NCI-H1417 (cell line): ENCODE measurements at places on chromosomes 7 and 10.
A peak's percentile ranks its signal among the peaks of the same experiment; 100 is the strongest.

DNA sequence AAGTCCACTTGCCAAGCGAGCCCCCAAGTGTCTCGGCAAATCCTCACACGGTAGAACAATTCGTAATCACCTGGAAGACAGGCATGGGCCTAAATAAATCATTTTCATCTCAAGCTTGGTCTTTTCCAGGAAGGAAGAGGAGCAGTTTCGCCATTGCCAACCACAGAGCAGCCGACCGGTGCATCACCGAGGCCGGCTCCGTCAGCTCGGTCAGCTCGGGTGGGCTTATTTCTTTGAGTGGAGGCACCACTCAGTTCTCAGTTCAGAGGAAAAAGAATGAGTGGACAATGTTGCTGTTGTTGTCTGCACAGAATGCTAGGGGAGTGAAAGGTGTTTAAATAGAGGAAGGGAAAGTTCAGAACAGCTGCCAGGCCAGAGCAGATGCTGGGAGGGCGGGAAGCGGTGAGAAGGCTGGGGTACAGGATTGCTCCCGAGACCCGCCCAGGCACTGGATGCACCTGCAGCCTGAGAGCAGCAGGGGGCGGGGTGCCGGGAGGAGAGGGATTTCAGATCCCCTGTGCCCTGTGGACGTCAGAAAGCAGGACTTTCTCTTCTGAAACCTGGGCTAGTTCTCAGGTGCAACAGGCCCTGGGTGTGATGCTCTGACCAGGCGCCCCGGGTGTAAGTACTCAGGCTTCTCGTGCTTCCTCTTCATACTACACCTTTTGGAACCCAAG lies 17.7 kb upstream of the IGFBP3 start:
- DNase-seq = peak; percentile 15

GRCh38 chr10:73205890-73206289 lies 38.0 kb downstream of the FAM149B1 start:
- no peak for DNase-seq

DNA sequence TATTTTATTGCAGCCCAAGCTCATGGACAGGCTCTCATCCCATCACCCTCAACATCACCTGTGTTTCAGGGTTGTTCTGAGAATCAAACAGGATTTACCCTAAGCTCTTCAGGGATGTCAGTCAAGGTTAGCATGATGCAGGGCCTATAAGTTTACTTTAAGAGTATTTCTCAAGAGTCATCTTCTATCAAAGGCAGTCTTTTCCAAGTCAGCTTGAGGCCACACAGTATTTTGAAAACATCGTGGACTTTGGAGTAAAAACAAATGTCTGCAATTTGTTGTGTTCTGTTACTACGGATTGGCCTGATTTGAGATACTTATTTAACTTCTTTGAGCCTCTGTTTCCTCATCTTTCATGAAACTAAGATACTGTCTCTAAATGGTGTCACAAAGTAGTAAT lies 42.0 kb upstream of the NRP1 start:
- DNase-seq = no peak

DNA sequence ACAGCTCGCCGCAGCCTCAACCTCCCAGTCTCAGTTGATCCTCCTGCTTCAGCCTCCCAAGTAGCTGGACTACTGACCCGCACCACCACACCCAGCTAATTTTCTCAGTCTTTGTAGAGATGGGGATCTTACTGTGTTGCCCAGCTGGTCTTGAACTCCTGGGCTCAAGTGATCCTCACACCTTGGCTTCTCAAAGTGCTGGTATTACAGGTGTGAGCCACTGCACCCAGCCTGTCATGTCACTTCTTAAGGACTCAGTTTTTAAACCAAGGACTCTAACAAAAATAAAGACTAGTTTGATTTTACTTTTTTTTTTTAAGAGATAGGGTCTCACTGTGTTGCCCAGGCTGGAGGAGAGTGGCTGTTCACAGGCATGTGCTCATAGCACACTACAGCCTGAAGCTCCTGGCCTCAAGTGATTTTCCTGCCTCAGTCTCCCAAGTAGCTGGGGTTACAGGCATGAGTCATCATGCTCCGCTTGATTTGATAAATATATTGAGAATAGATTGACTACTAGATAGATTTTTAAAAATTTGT lies 16.5 kb upstream of the PPP3CB start:
- no peak for DNase-seq

- no peak for DNase-seq
These were observed 675.2 kb downstream of the PHTF2 start for GRCh38 chr7:78473571-78474301.

DNA sequence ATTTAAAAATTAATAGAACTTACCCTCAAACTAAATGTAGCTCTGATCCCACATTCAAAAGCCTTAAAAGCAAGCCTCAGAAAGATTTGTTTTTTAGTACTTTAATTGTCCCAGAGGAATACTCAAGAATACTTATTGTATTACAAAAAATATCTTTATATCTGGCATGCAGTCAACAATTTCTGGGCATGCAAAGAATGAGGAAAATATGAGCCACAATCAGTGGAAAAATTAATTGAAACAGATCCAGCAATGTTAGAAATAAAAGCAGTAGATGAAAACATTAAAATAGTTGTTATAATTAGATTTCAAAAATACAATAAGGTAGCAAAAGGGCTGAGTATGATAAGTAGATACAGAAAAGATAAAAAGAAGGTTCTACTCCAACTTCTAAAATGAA lies 154.7 kb downstream of the PON1 start:
- DNase-seq = no peak

DNA sequence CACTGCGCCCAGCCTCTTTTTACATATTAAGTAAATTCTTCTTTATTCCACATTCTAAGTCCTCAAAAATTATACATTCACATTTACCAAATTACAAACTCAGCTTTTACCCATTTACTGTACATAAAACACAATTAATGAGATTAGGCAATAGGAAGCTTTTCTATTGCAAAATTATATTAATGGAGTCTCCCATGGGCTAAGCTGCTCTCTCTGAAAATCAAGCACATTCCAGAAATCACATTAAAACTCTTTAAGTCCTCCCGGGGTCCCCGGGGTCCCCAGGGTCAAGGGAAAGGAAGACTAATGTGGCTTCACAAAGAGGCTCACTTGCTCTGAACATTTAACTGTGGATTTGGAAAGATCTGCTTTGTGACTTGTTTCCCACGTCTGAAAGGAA lies 127.4 kb upstream of the KMT2E start:
- no peak for DNase-seq

- no peak for DNase-seq
These were observed 36.8 kb downstream of the CHST3 start for GRCh38 chr10:72001033-72001395.

DNA sequence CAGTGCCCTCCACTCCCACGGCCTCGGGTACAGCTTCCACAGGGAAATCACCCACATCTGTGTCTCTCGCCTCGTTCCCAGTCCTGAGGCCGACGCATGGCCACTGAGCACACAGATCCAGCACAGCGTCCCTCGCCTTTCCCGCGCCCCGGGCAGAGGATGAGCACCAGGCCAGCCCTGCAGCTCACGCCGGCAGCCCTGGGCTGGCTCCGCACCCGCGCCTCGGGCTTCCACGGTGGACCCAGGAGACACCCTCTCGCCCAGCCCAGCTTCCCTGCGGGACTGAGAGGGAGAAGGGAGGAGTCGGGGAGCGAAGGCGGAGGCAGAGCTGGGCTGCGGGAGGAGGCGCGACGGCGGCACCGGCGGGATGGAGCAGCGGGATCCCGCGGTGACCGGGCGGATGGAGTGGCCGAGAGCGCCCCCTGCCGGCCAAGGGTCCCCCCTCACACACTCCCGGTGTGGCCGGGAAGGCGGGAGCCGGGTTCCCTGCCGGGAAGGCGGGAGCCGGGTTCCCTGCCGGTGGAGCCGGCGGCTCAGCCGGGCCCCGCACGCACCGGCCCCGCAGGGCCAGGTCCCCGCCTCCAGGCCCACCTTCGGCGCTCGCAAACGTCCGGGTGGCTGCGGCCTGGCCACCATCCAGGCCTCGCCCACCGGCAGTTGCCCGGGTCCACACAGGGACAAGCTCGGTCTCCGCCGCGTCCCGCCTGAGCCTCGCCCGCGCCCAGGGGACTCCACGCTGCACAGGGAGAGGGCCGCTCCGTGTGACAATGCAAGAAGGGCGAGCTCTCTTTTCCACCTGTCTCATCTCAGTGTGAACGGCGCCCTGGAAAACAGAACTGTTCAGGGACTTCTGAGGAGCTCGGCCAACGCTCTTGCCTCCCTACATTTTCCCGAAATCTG lies 110.3 kb upstream of the LANCL2 start:
- DNase-seq = peak; percentile 85

GRCh38 chr7:46174196-46174580 lies 253.1 kb upstream of the IGFBP3 start:
- no peak for DNase-seq

DNA sequence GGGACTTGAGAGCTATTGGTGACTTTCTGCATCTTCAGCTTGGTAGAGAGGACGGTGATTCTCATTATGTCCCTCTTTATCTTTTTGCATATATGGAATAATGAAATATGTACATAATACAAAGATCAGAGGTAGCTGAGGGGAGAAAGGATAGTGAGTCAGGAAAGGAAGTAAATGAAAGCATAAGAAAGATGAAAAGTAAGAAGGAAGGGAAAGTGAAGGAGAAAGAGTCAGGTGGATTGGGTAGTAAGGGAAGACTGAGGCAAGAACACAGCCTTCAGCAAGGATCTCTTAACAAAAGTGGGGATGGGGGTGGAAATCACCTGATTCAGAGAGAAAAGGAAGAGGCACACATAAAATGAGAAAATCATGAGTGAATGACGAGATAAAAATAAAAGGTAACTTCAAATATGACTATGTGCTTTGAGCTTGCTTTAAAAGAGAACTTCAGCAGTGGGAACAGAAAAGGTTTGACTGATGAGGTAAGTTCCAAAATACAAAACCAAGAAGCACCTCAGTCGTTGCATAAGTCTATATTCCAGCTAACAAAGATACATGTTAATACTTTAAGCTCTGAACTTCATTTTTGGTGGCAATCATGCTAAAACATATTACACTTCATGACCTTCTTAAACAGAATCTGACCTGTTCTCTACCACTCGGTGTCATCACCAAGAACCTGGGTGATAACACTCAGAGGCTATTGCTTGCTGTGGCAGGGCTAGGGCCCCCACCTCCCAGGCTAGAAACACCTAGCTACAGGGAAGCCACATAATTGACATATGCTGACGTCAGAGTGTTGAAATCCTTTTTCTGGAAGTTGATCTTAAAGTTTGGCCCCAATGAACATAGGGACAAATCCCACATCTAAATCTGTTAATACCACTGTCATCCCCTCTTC lies 32.9 kb downstream of the NRCAM start:
- DNase-seq = no peak

DNA sequence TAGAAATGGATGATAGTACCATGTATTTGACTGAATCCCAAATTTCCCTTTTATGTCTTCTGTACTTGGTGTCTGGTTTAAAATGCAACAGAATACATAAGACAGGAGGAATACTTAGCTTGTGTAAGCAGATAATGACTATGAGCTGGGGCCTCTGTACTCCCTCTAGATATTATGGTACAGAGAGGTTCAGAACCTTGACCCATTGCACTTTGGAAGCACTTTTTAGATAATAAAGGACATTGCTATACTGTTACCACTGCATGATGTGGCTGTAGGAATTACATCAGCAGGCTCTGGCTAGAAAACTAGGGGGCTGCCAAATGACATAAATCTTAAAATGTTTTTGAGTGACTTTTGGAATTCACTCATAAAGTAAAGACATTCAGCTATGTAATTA lies 526.6 kb downstream of the SORCS1 start:
- no peak for DNase-seq

DNA sequence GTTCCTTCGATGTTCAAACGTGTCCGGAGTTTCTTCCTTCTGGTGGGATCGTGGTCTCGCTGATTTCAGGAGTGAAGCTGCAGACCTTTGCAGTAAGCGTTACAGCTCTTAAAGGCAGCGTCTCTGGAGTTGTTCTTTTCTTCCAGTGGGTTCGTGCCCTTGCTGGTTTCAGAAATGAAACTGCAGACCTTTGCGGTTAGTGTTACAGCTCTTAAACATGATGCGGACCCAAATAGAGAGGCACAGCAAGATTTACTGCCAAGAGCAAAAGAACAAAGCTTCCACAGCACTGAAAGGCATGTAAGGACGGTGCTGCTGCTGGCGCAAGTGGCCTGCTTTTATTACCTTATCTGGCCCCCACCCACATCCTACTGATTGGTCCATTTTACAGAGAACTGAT lies 931.4 kb downstream of the IPMK start:
- DNase-seq = no peak

DNA sequence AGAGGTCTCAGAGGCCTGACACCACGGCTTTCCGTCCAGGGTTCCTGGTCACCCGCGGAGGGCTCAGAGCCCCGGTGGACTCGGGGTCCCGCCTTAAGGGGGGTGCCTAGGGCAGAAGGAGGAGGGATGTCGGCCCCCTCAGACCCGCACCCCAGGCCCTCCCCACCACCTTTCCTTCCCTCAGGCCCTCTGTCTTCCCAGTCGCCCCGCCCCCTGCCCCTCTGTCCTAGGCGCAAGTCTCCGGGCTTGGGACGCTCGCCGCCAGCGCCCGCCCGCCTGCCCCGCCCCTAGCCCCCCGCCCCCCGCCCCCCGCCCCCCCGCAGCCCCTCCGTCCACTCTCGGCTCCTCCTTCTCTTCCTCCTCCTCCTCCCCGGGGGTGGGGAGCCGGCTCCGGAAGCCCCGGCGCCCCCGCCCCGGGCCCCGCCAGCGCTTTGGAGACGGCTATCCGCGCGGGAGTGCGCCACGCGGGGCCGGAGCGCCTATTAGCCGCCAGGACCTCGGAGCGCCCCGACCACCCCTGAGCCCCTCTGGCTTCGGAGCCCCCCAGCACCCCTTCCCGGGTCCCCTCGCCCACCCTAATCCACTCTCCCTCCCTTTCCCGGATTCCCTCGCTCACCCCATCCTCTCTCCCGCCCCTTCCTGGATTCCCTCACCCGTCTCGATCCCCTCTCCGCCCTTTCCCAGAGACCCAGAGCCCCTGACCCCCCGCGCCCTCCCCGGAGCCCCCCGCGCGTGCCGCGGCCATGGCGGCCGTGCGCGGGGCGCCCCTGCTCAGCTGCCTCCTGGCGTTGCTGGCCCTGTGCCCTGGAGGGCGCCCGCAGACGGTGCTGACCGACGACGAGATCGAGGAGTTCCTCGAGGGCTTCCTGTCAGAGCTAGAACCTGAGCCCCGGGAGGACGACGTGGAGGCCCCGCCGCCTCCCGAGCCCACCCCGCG lies at the start of gene AEBP1:
TSS of gene AEBP1 (plus strand) at position 423 of the 937 bp plus-strand sequence. CDS start at position 744, 321 bp downstream.
- DNase-seq = peak; percentile 40

DNA sequence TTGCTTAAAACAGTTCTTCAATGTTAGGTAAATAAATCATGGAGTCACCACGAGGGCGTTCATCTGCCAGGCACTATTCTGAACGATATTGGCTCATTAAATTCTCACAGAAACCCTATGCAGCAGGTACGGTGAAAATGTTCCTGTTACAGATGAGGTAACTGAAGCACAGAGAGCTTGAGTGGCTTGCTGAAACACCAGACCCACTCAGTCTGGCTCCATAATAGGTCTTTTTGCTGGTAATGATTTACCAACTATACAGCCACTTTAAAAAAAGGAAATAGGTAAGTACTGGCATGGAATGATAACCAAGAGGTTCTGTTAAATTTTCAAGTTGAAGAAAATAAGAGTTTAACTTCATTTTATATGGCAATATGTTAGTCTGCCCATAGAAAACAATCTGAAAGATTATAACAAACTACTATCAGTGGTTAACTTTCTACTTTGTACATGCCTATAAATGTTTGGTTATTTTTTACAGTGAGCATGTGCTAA lies 1.3 kb upstream of the TM9SF3 start:
- no peak for DNase-seq

- peak; percentile 5 for DNase-seq
These were observed 118.8 kb downstream of the EBF3 start for GRCh38 chr10:129845111-129845753.

- DNase-seq = no peak
These were observed 205.7 kb downstream of the SORCS1 start for GRCh38 chr10:106958589-106959361.

- no peak for DNase-seq
These were observed 20.0 kb downstream of the KCNK18 start for GRCh38 chr10:117217196-117217761.

GRCh38 chr7:24390376-24391157 lies 106.6 kb downstream of the NPY start:
- DNase-seq = no peak
